ENCODE measurements at places on chromosomes 5 and 9. TPM values are rescaled to one million over a fixed set of nuclear protein-coding genes. Genes with fewer than 3 reads are reported as not detected.

- no peaks in the 10 kb centered on the region for H3K4me1 ChIP-seq
- H3K36me3 ChIP-seq = no peaks in the 10 kb centered on the region
- no peak overlapping the region for H3K4me3 ChIP-seq
- no peaks in the 10 kb centered on the region for H3K27me3 ChIP-seq
Observed at GRCh38 chr5:121296356-121296755, 555.3 kb upstream of the FTMT start.

DNA sequence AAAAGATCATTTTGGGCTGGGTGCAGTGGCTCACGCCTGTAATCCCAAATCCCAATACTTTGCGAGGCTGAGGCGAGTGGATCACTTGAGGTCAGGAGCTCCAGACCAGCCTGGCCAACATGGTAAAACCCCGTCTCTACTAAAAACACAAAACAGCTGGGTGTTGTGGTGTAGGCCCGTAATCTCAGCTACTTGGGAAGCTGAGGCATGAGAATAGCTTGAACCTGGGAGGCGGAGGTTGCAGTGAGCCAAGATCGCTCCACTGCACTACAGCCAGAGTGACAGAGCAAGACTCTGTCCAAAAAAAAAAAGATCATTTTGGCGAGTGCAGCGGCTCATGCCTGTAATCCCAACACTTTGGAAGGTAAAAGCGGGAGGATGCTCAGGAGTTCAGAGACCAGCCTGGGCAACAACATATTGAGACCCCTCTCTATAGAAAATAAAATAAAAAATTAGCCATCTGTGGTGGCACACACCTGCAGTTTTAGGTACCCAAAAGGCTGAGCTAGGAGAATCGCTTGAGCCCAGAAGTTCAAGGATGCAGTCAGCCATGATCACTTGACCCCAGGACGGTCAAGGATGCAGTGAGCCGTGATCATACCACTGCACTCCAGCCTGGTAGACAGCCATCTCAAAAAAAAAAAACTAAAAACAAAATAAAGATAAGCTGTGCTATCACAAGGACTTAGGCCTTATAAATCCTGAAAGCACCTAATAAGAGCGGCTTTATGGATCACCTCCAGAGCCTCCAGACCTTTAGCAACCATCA lies 16.2 kb downstream of the PPP2CA start:
- H3K27ac ChIP-seq = peak overlapping the region; percentile 40
- peaks cover 16% of the 10 kb centered on the region for H3K36me3 ChIP-seq
- H3K4me3 ChIP-seq = no peak overlapping the region
- no peak for DNase-seq
- peaks cover 12% of the 10 kb centered on the region for H3K4me1 ChIP-seq
- H3K27me3 ChIP-seq = no peaks in the 10 kb centered on the region

PAPPA gene
- 4.6 TPM for total RNA-seq

OR2V1 gene
- not detected for total RNA-seq

EIF4E1B gene
- total RNA-seq = not detected

DDX46 gene
- total RNA-seq = 40.5 TPM
